ENCODE measurements at places on chromosomes 3 and 15.

DNA sequence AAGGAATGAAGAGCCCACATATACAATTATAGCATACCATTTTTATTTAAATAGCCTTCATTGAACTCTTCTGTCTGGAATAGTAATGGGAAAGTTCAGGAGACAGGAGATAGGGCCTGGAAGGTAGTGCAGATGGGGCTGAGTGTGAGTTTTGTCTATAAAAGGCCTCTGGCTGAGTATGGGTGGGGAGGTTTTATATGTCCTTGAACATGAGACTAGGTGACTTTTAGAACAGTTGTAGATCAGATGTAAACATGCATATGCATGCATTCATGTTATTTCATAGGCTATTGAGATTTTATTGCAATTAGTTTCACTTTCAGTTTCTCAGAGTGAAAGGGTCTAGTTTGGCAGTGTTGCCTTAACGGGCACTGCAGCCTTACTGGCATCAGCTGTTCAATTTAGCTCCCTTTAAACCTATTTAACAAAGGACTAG lies 27.1 kb downstream of the CGGBP1 start:
- DNase-seq: peak; percentile 44

DNA sequence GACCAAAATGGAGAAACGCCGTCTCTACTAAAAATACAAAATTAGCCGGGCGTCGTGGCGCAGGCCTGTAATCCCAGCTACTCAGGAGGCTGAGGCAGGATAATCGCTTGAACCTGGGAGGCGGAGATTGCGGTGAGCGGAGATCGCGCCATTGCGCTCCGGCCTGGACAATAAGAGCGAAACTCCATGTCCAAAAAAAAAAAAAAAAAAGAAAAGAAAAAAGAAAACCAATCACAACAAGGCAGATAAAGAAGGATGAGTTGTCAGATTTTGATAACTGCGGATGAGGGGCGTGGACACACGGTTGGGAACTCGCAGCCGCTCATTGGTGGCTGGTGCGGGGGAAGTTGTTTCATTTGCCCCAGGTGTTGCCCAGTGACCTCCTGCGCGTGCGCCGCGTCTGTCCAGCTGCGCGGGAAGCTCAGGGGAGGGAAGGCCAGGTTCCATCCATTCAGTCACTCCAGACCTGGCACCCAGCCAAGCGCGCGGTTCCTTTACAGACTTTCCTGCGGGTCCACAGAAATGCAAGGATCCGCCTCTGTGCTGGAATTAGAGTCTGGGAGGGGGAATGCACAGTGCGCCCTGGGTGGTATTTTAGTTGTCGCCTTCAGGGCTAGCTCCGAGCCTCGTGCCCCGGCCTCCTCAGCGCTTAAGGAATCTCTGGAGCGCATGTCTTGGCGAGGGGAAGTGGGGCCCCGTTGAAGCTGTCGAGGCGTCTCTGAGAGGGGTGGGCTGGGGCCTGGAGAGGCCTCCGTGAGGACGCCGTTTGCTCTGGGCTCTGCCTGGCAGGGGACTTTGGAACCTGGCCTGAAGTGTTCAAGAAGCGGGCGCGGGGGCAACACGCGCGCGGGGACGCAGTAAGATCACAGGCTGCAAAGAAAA lies 708 bp upstream of the GCHFR start:
- DNase-seq: peak; percentile 33

DNA sequence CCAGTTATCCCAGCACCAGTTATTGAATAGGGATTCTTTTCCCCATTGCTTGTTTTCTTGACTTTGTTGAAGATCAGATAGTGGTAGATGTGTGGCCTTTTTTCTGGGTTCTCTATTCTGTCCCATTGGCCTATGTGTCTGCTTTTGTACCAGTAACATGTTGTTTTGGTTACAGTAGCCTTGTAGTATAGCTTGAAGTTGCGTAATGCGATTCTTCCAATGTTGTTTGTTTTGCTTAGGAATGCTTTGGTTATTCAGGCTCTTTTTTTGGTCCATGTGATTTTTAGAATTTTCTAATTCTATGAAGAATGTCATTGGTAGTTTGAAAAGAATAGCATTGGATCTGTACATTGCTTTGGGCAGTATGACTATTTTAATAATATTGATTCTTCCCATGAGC lies 94.3 kb upstream of the CHMP2B start:
- peak; percentile 23 for DNase-seq

- no peak for DNase-seq
Measured at GRCh38 chr15:90873998-90874605, 5.7 kb downstream of the FURIN start.

DNA sequence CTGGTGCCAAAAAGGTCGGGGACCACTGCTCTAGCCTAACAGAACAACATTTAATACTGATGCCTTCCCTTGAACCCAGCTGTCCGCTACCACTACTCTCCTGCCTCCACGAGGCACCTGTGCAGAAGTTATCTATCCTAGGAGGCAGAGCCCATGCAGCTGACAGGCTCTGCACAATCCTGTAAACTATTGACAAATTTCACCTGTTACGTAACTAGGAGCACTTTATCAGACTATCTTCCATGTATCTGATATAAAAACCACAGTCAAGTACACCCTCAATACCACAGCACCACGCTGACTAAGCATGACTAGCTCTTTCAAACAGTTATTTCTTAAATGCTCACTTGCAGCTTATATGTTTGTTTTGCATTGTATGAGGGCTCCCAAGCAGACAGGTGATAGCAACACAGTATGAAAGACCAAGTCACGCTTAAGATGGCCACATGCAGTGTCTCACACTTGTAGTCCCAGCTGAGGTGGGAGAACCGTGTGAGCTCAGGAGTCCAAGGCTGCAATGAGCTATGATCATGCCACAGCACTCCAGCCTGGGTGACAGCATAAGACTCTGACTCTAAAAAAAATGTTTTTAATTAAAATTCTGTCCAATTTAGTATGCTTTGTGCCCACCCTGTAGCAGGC lies 4.5 kb upstream of the IL17RC start:
- peak; percentile 76 for DNase-seq

DNA sequence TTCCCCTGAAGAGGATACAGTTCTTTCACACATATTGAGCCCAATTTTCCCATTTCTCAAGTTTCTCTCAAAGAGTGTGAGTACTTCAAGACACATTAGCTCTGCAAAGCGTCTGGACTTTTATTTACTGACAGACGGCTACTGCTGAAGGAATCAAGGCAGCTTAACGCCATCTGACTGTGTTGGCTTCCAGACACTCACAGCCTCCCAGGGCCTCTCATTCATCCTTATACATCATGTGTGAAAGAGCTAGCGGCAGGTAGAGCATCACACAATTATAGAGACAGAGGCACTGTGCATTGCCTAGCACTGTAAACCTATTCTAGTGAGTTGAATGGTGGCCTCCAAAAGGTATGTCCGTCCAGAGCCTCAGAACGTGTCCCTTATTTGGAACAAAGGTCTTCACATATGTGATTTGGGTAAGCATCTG lies 284.1 kb upstream of the STT3B start:
- DNase-seq: no peak

GRCh38 chr3:45942051-45942825 lies 1.0 kb upstream of the CXCR6 start:
- no peak for DNase-seq

Data from fibroblast of mammary gland (primary cell).